ENCODE measurements at places on chromosomes 11 and 22.

DNA sequence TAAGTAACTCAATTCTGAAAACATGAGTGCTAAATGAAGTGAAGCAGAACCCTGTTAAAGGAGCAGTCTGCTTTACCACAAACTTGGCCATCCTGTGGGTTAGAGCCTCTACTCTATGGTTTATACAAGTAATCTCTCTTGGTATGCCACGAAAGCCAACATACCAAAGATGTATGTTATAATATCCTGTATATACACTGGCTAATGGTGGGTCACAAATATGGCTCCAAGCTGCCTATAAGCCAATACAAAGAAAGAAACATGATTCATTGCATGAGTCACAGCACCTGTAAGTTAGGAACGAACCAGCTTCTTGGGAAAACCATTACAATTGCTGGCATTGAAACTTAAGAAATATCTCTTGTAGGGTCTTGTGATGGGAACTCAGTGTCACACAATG is 16.1 kb downstream of the XRRA1 start:
- DNase-seq: no peak

GRCh38 chr11:14882196-14882595 is 9.8 kb downstream of the CYP2R1 start:
- DNase-seq: no peak

- no peak for DNase-seq
These were observed 7.4 kb downstream of the NDUFV1 start for GRCh38 chr11:67613960-67614715.

- no peak for DNase-seq
These were observed 4.4 kb downstream of the MTMR2 start for GRCh38 chr11:95919514-95919913.

DNA sequence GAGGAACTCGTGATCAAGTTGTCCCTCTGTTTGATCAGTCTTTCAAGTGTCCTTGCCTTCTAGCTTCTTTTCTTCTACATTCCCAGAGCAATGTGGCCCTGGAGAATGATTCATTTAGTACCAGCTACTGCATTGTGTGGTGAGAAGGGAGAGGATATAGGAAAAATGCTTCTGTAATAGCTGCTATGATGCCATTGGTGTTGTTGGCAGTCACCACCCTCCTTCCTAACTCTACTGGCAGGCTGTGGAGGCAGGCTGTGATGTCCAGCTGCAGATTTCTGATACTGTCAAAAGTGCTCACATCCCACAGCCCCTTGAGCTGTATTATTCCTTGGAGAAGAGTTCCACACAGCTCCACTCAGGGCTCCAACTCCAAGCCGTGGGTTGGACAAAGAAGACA is 52.8 kb downstream of the ENDOD1 start:
- no peak for DNase-seq

- DNase-seq: no peak
These were observed 365.3 kb upstream of the PDGFD start for GRCh38 chr11:104529213-104529612.

DNA sequence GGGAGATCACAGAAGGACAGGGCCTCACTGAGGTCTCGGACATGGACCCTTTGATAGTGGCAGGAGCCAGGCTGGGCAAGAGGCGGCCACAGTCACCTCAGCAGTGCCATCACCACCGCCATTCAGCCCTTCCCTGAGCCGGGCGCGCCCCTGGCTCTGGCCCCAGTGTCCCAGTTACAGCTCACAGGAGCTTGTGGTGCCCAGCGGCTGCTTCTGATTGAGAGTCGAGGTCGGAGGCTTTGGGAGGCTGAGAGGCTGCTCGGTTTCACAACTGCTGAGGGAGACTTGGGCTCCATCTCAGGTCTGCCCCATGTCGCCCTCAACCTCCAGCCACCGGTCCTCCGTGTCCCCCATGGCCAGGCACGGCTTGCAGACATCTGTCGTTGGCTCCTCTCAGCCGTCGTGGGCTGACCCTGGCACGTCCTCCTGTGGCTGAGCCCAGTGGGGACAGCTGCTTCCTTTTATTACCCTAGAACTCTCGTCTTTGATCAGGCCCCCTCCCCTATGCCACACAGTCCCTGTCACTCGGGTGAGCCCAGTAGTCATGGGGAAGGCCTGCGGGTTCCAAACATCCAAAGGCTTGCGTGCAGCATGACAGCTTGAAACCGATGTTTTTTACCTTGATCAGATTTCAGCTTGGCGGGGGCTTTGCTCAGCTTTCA is 28.4 kb upstream of the PPP6R3 start:
- no peak for DNase-seq

DNA sequence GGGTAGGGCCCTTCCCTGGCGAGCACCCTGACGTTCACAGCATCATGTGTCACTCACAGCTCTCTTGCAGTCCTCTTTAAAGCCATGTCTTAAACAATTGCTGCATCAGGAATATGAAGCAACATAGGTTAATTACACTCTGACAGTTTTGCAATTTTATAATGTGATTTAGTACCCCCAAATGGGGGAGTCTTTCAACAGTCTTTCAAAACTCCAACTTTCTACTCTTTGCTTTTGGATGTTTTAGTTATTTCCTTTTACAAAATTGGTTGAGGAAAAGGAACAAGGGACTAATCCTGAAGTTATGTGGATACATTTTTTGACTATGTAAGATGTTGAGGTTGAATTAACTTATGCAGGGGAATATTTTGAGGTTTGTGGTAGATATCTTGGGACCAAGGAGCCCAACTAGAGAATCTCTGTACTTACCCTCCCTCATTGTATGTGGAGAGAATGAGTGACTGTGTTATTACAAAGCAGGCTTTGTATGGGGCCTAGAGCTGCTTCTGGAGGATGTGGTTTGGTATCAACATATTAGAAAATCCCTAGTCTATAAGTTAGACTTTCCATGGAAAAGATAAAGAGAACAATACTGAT is at the start of gene MMP8:
Gene MMP8 (minus strand): TSS at position 51 of the 597 bp plus-strand sequence. CDS start 99 bp downstream, outside the sequence.
- DNase-seq: no peak

- peak; percentile 58 for DNase-seq
These were observed 7.0 kb downstream of the MAP3K11 start for GRCh38 chr11:65606876-65607613.

DNA sequence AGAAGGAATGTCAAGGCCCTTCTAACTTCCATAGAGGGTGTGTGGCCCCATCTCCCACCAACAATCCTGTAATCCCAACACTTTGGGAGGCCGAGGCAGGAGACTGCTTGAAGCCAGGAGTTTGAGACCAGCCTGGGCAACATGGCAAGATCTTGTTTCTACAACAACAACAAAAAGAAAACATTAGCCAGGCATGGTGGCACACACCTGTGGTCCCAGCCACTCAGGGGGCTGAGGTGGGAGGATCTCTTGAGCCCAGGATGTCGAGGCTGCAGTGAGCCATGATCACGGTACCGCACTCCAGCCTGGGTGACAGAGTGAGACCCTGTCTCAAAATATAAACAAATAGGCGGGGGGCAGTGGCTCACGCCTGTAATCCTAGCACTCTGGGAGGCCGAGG is 16.9 kb downstream of the TSPAN32 start:
- no peak for DNase-seq

- DNase-seq: no peak
These were observed 125.2 kb downstream of the MICAL2 start for GRCh38 chr11:12235553-12235946.

- no peak for DNase-seq
These were observed 603 bp upstream of the ZFTA start for GRCh38 chr11:63769042-63769713.

DNA sequence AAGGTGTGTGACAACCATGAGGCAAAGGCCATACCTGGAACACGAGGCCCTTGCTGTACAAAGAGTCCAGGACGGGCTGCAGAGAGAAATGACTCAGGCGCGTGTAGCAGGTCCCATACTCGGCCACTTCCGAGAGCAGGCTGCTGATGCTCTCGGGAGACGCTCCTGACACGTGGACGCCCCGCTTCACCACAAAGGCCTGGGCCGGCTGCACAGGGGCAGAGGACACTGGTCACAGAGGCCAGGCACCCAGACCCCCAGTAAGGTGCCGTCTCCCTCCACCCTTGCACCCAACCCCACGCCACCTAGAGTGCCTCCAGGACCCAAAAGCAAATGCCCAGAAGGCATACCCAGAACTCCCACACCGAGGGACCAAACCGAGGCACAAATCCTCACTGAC is 15.5 kb downstream of the TUBGCP6 start:
- no peak for DNase-seq

- DNase-seq: no peak
These were observed 8.9 kb upstream of the ST3GAL4 start for GRCh38 chr11:126346586-126346940.

DNA sequence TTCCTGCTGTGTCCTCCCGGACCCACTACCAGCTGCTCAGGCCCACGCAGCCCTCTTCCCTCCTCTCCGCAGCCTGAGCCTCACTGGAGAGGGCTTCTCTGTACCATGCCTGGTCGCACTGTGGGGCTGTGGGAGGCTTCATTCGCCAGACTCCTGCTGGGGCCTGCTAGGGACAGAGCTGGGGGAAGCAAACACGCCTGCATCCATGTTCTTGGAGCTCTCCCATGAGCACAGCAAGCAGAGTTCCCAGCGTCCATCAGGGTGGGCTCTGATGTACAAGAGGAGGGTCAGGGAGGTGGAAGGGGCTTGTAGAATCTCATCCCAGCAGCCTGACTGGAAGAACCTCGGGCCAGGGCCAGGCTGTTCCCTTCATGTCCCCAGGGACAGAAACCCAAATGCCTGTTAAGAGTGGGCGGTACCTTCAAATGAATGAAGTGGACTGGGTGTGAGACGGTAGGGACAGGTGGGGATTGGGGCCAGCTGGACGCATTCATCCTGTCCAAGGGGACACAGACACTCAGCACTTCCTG is 59.9 kb downstream of the MPPED1 start:
- DNase-seq: no peak

GRCh38 chr11:100689141-100689540 is 2.1 kb downstream of the ARHGAP42 start:
- no peak for DNase-seq

DNA sequence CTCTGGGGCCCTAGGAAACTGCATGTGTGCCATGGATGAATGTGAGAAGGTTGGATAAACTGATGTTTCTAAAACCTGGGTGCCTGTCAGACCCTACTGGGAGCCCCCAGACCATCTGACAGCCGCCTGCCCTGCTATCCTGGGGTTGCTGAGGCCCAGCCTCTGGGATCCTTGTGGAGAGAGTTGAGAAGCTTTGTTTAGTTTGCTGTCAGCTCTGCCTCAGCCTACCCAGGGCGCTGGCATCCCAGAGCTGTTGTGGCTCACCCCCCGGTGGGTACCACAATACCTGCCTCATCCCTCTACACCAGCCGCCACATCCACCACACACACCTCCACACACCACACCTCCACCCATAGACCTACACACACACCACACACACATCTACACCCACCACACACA is 38.5 kb upstream of the HMOX1 start:
- DNase-seq: no peak

- peak; percentile 17 for DNase-seq
These were observed 43.6 kb upstream of the POU2AF1 start for GRCh38 chr11:111422494-111423249.

GRCh38 chr11:68338051-68338780 is 25.8 kb downstream of the LRP5 start:
- no peak for DNase-seq

GRCh38 chr11:119759747-119760412 is 30.9 kb upstream of the NECTIN1 start:
- DNase-seq: no peak

DNA sequence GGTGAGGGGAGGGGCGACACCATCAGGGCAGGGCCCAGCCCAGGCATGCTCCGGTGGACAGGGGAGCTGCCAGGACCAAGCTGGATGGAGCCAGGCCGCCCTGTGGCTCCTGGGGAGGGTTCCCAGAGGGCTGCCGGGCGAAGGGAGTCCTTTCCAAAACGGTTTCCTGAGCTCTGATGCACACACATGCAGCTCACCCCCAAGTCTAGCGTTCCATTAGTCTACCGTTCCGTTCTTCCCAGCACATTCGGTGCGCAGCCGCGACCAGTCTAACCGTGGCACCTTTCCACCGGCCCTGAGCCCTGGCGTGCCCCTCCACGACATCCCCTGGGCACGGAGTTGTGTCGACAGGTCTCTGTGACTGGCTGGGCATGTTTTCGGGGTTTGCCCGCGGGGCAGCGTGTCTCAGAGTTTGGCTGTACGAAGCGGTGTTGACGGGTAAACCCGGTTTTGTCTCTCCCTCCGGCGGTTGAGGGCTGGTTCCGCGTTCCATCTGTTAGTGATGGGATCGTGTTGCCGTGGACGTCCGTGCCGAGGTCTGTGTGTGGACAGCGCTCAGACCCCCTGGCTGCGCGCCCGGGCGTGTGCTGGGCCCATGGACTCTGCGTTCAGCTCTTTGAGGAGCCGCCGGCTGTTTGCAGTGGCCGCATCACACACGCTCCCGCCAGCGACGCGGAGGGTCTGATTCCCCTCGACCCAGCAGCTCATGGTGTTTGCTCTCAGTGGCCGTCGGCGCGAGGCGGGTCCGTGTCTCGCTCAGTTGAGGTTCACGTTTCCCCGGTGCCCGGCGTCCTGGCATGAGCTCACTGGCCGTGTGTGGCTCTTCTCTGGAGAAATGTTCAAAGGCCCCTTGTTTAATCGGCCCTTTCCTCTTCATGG is 121.2 kb downstream of the IGLL1 start:
- no peak for DNase-seq

All from amniotic stem cell (primary cell).